ENCODE measurements at places on chromosomes 7 and 10.
A peak's percentile ranks its signal among the peaks of the same experiment; 100 is the strongest.

GRCh38 chr7:123498601-123499000, 35.8 kb downstream of the IQUB start:
- H3K27ac ChIP-seq: no peak overlapping the region
- DNase-seq: no peak
- peaks cover 7% of the 10 kb centered on the region for H3K4me1 ChIP-seq
- H3K27me3 ChIP-seq: no peaks in the 10 kb centered on the region

- no peak overlapping the region for H3K4me3 ChIP-seq
- H3K4me1 ChIP-seq: peaks cover 2% of the 10 kb centered on the region
- no peaks in the 10 kb centered on the region for H3K27me3 ChIP-seq
- no peak overlapping the region for H3K27ac ChIP-seq
- H3K36me3 ChIP-seq: no peaks in the 10 kb centered on the region
- DNase-seq: no peak
Observed at GRCh38 chr7:3277604-3278572, 23.2 kb upstream of the SDK1 start.

DNA sequence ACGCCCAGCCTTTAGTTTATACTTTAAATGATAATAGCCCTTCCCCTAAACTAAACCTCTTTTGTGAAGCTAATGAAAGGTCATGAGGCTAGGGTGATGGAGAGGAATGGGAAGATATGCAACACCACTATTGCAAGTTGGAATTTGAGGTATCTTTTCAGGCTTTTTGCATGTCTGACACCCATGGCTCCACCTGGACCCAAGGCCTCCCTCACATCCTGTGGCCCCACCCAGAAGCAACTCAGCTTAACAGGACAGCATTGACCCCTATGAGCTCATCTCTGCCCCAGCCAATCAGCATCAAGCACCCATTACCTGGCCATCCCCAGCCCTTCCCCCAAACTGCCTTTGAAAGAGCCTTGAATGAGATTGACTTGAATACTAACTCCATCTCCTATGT, 674.2 kb upstream of the NRP1 start:
- no peak overlapping the region for H3K27ac ChIP-seq
- no peaks in the 10 kb centered on the region for H3K4me1 ChIP-seq
- no peak overlapping the region for H3K4me3 ChIP-seq

DNA sequence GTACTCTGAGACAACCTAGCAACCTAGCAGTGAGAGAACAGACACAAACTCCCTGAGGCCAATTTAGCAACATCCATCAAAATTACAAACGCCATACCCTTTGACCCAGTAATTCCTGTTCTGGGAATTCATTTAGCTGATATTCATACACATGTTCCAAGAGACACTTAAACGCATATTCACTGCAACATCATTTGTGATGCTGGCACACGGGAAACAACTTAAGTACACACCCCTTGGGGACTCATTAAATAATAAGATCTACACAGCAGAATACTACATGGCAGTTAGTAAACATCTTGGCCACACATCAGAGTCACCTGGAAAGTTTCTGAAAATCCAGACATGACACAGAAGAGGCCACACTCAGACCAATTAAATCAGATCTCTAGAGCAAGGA, 17.6 kb downstream of the NUDCD3 start:
- H3K36me3 ChIP-seq: peaks cover 7% of the 10 kb centered on the region
- no peak for DNase-seq
- H3K4me1 ChIP-seq: peaks cover 24% of the 10 kb centered on the region
- no peak overlapping the region for H3K27ac ChIP-seq
- no peak overlapping the region for H3K4me3 ChIP-seq

DNA sequence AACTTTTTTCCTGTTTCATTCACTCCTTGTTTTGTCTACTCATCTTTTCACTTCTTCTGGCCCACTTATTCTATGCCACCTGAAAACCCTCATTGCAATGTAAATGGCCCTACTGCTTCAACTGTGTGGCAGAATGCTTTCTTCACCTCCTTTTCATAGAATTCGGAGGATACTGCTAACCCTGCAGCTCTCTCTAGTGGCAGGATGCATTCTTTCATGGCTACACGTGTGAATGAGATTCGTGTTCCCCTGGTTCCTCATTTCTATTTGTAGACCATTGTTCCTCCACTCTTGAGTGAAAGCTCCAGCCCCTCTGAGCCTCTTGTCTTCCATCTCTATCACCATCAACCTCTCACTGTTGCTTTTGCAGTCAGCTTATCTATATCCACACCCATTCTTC, 20.9 kb upstream of the CYP26C1 start:
- H3K4me1 ChIP-seq: no peaks in the 10 kb centered on the region
- H3K36me3 ChIP-seq: no peaks in the 10 kb centered on the region
- DNase-seq: no peak
- no peak overlapping the region for H3K27ac ChIP-seq
- H3K27me3 ChIP-seq: no peaks in the 10 kb centered on the region

DNA sequence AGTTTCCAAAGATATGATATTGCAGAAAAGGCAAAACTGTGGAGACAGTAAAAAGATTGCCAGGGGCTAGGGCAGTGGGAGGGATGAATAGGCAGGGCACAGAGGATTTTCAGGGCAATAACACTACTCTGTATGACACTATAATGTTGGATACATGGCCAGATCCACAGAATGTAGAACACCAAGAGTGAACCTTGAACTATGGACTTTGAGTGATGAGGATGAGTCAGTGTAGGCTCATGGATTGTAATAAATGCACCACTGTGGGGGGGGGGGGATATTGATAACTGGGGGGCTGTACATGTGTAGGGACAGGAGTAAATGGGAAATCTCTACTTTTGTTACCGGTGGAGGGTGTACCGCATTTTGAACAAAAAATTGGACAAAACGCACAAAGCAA, 77.4 kb downstream of the ALOX5 start:
- no peaks in the 10 kb centered on the region for H3K27me3 ChIP-seq
- H3K4me3 ChIP-seq: no peak overlapping the region
- H3K27ac ChIP-seq: no peak overlapping the region
- DNase-seq: no peak

DNA sequence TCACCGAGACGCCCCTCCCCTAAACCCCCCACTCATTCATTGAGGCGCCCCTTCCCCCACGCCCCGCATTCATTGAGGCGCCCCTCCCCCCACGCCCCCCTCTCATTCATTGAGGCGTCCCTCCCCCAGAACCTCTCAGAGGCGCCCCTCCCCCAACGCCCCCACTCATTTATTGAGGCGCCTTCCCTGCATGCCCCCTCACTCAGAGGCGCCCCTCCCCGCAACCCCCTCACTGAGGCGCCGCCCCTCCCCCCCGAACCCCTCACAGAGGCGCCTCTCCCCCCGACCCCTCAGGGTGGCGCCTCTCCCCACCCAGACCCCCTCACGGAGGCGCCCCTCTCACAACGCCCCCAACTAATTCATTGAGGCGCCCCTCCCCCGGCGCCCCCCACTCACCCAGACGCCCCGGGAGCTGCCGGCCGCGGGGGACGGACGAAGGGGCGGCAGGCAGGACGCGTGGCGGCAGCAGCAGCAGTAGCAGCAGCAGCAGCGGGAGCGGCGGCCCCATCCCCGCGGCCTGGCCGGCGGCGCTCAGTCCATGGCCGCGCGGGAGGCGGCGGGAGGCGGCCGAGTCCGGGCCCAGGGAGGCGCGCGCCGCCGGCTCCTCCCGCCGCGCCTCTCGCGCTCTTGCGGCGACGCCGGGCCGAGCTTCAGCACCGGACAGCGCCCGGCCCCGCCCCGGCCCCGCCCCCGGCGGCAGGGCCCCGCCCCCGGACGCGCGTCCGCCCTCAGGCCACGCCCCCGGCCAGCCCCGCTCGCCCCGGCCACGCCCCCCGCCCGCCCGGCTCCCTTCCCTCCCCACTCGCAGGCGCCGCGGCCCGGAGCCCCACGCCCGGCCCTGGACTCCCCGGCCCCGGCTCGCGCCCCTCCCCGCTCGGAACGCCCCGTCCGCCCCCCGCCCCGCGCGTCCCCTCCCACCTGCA, at the start of gene PTPRN2:
TSS of gene PTPRN2 (minus strand) at position 662 of the 923 bp plus-strand sequence.
- H3K36me3 ChIP-seq: no peaks in the 10 kb centered on the region
- H3K27me3 ChIP-seq: no peaks in the 10 kb centered on the region
- peak within 1 kb of the TSS; percentile 22 for H3K4me3 ChIP-seq
- H3K4me1 ChIP-seq: peaks cover 47% of the 10 kb centered on the region
- peak; percentile 82 for DNase-seq

DNA sequence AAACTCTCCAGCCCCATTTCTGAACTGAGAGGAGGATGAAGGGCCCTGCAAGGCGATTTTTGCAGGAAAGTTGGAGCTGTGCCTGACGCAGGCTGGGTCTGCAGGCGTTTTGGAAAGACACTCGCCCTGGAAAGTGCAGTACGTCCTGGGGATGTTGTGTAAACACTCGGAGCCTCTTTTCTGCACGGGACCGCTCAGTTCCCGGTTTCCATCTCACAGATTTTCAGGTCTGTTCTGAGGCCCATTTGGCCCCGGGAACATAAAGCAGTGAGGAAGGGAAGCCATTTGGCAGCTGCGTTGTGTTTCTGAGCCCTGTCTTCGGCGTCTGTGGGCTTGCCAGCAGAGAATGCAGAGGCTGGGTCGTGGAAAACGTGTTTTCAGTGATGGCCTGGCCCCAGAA, 655.0 kb upstream of the MGMT start:
- H3K27me3 ChIP-seq: no peaks in the 10 kb centered on the region
- no peak for DNase-seq
- H3K36me3 ChIP-seq: no peaks in the 10 kb centered on the region
- no peak overlapping the region for H3K4me3 ChIP-seq

DNA sequence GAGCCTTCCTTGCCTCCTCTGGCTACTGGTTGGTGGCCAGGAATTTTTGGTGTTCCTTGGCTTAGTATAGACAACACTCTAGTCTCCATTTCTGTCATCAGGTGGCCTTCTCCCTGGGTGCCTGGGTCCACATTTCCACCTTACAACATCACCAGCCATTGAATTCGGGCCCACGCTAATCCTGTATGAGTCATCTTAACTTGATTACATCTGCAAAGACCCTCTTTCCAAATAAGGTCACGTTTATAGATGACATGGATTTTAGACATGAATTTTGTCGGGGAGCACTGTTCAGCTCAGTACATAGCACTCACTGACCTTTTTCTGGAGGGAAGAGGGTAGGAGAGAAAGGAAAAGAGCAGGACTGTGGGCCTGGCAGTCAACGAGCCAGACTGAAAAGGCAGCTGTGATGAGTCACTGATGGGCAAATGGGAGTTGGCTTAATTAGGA, 39.4 kb downstream of the MMRN2 start:
- H3K36me3 ChIP-seq: no peaks in the 10 kb centered on the region
- no peak overlapping the region for H3K4me3 ChIP-seq
- no peak overlapping the region for H3K27ac ChIP-seq
- H3K27me3 ChIP-seq: no peaks in the 10 kb centered on the region
- no peak for DNase-seq

DNA sequence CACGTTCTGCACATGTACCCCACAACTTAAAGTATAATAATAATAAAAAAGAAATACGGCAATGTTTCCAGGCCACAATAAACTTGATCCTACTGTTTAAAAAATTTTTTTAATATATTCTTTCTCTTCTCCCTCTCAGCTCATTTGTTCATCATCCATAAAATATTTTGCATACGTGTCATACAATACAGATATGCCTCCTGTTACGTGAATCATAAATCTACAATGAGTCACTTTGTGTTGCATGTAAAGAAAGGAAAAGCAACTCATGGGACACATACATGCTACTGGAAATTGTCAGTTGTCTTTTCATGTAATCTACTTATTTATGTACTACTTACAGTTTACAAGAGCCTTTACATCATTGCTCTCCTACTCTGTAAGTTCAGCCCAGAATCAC, 1.1 kb upstream of the TECTB start:
- no peaks in the 10 kb centered on the region for H3K36me3 ChIP-seq
- no peaks in the 10 kb centered on the region for H3K4me1 ChIP-seq
- no peak for DNase-seq
- no peak overlapping the region for H3K4me3 ChIP-seq
- no peak overlapping the region for H3K27ac ChIP-seq

DNA sequence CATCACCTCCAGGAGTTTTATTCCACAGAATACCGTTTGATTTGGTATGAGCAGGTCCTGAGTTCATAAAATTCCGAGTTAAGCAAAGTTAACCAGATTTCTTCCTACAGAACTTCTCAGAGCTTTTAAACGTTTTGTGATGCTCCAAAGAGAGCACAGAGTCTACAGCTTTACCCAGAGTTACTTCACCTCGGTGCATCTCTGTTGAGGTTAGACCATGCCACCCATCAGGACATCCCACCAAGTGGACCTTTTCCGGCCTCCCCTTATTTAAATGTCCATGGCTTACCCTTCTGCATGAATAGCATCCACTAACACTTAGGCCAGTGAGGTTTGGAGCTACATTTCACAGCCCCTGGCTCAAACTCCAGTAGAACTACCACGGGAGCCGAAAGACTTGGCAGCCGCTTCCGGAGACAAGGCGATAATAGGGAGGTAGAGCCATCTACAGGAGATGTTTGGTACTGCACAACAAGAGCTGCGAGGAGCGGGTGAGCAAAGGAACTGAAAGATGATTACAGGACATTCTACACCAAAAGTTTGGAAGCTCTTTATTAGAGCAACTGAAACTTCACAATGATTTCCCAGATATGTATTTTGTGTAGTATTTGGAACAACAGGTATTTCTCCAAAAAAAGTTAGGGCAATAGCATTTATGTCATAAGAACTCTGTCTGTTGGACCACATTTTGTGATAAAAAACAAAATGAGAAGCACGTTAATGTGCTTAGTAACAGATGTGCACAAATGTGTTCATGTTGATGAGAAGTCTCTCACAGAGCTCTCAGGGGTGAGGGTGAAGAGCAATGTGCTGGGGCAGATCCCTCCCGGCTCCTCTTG, 174.7 kb downstream of the HERPUD2 start:
- H3K4me3 ChIP-seq: no peak overlapping the region
- H3K27me3 ChIP-seq: no peaks in the 10 kb centered on the region
- H3K36me3 ChIP-seq: no peaks in the 10 kb centered on the region
- no peaks in the 10 kb centered on the region for H3K4me1 ChIP-seq

GRCh38 chr7:155234158-155234492, 63.6 kb upstream of the INSIG1 start:
- peaks cover 38% of the 10 kb centered on the region for H3K4me1 ChIP-seq
- DNase-seq: peak; percentile 61
- H3K27ac ChIP-seq: peak overlapping the region; percentile 88
- no peak overlapping the region for H3K4me3 ChIP-seq

- H3K36me3 ChIP-seq: no peaks in the 10 kb centered on the region
- H3K4me1 ChIP-seq: no peaks in the 10 kb centered on the region
- no peak for DNase-seq
- H3K27ac ChIP-seq: no peak overlapping the region
- H3K4me3 ChIP-seq: no peak overlapping the region
Observed at GRCh38 chr10:131706952-131707351, 193.9 kb upstream of the PPP2R2D start.

GRCh38 chr7:48458701-48459524, 287.7 kb downstream of the ABCA13 start:
- H3K27ac ChIP-seq: no peak overlapping the region
- DNase-seq: no peak
- no peaks in the 10 kb centered on the region for H3K4me1 ChIP-seq
- no peak overlapping the region for H3K4me3 ChIP-seq
- no peaks in the 10 kb centered on the region for H3K36me3 ChIP-seq

- H3K36me3 ChIP-seq: no peaks in the 10 kb centered on the region
- no peaks in the 10 kb centered on the region for H3K27me3 ChIP-seq
- no peak overlapping the region for H3K4me3 ChIP-seq
- H3K27ac ChIP-seq: no peak overlapping the region
Observed at GRCh38 chr7:20153999-20154398, 63.2 kb downstream of the MACC1 start.
